Chondrocyte (in vitro differentiated cells): ENCODE measurements at places on chromosomes 11 and 22. TPM values are rescaled to one million over a fixed set of nuclear protein-coding genes. Genes with fewer than 3 reads are reported as not detected.

DNA sequence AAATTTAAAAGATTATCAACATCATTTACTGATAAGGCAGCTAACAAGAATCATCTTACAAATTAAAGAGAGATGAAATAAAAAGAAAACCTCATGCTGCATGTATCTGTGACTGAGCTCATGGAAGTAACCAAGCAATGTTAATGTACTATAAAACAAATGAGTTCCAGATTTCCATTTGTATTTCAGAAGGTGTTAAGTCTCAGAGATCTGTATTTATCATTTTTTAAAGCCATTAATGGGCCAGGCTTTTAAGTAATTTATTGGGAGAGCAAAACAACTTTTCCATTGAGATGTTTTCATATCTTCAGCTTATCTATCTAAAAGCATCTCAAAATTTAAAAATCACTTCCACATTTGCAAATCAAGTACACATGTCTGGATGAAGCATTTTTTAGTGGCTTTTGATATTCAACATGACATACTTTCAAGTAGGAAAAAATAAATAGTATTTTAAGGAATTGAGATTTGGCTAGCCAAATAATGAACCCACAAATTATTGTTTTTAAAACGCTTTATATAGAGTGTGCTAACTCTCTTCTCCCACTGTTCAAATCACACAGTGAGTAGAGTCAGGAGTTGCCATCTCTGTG, 17.9 kb upstream of the BBOX1 start:
- no peak for DNase-seq

- DNase-seq, result no peak
Measured at GRCh38 chr11:124793466-124794278, 6.5 kb downstream of the MSANTD2 start.

GRCh38 chr11:110984147-110984546, 261.4 kb upstream of the POU2AF2 start:
- DNase-seq, result no peak

GRCh38 chr22:40818747-40819598, at the start of gene SLC25A17:
Gene SLC25A17, minus strand, starts transcription at chr22:40819346. Its CDS starts 98 bp downstream, at chr22:40819248.
- no peak for DNase-seq

- DNase-seq, result peak; percentile 68
Measured at GRCh38 chr11:75265851-75266531, 25.4 kb downstream of the TPBGL start.

Gene MAFF
- total RNA-seq, result 1.7 to 9.9 TPM (median 8.5 TPM) in 3 replicates
